ENCODE measurements at places on chromosomes 6 and 20.
A peak's percentile ranks its signal among the peaks of the same experiment; 100 is the strongest.

DNA sequence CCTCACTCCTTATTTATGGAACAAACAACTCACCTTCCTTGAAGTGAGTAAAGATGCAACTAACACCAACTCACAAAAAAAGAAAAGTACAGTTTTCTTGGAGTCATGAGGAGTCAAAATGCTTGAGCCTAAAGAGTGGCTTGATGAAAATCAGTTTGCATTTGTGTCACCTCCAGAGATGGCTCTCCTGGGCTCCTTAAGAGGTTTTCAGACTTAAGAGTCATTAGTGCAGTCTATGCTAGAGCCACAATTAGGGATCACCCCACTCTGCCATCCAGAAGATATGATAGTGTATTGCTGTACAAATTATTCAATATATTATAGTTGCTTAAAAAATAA, 11.9 kb upstream of the SNX9 start:
- no peak for DNase-seq

DNA sequence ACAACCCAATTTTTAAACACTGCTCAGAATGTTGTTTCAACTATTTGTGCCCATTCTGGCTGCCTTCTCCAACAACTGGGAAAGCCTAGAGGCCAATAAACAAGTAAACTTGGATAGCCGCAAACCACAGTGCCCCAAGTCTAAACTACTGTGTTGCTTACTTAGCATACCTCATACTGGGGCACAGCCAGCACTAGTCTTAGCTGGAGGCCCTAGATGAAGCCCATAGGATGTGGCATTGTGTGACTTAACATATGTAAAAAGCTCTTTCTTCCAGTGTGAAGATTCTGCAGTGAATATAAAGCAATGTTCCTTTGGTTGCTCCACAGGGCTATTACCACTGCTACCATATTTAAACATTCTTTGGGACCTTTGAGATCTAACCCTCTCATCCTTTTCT, 564.3 kb upstream of the NRSN1 start:
- DNase-seq = no peak

- DNase-seq = no peak
Measured at GRCh38 chr6:5677219-5678000, 329.3 kb downstream of the NRN1 start.

DNA sequence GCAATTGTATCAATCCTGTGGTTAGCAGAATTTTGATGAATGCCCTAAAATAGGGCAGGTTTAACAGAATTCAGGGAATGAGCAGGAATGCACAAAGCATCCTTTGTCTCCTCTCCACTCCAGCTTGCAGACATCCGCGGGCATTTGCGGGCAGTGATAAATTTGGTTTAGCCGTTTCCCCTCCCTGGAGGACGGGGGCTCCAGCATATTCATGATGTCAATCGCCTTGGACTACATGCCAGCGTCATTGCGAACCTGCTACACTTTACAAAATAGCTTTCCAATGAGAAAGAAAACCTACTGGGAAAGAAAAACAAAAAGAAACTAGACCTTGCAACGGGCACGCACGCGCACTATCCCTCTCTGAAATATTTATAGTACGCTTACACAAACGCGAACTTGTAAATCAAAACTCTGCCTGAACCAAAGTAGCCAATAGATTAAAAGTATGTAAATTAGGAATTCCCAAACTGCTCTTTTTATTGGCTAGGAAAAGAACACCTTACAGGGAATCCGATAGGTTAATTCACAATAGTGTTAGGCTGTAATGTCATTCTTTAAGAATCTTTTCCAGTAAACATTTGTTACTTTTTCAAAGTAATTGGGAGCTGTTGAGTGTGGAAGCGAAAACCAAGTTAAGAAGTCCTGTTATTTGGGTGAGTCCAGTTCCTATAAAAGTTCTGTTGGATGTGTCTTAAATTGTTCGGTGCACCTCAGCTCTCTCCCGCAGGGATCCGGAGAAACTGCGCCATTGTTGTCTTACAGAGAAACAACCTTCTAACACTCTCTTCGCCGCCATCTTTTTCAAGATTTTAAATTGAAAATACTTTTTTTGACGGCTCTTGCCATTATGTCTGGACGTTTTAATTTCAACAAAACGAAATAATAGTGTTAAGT, 136.7 kb downstream of the HFE start:
- peak; percentile 86 for DNase-seq

GRCh38 chr6:48423640-48424365, 312.8 kb upstream of the PTCHD4 start:
- DNase-seq = no peak

GRCh38 chr20:7996898-7997297, 22.7 kb downstream of the TMX4 start:
- no peak for DNase-seq

GRCh38 chr6:141498977-141499376, 633.7 kb upstream of the GJE1 start:
- DNase-seq = no peak

DNA sequence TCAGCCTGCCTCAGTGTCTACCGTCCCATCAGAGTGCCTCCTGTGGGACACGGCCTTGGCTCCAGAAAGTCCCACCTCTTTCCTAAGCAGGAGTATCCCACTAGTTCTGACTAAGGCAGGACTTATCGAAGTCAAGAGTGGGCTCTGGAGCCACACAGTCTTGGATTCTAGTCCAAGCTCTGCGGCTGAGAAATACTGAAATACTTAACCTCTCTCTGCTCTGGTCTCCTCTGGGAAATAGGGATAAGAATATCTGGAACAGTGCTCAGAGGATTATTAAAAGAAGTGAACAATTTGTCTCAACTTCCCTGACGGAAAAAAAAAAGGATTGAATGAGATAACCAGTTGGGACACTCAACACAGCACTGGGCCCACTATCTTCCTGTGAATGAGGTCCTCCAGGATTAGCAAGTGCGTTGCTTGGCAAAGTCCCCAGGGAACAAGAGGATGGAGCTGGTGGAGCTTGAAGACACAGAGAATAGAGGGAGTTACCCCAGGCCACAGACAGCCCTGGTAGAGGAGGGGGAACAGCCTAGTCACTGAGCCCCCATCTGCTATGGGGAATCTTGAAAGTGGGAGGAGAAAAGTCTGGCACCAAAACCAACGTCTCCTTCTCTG, 34.6 kb upstream of the FOXP4 start:
- no peak for DNase-seq

DNA sequence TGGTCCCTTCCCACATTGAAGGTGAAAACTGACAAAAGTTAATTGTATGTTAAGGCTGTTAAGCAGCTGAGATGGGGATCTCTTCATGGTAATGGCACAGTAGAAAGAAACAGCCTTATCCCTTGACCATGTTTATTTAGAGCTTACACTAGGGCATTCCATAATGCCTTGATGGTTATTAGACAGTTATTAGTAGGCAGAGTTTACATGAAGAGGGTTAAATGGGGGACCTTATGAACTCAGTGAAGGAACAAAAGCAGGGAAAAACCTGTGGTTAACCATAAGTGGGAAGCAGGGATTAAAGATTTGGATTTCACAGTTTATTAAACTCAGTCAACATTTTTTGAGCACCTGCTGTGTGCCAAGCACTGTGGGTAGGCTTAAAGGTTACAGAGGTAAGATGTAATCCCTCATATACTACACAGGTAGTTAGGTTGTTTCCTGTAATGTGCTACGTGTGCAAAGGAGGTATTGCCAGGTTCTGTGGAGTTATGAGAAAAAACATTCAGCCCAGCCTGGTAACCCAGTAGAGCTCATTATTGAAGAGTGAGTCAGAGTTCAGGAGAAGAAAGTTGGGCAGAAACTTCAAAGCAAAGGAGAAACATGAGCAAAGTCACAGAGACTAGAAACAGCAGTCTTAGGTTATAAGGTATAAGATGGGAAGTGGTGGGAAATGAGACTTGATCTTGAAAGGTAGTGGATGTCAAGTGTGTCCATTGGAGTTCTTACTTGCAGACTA, 32.3 kb upstream of the GNRH2 start:
- no peak for DNase-seq

DNA sequence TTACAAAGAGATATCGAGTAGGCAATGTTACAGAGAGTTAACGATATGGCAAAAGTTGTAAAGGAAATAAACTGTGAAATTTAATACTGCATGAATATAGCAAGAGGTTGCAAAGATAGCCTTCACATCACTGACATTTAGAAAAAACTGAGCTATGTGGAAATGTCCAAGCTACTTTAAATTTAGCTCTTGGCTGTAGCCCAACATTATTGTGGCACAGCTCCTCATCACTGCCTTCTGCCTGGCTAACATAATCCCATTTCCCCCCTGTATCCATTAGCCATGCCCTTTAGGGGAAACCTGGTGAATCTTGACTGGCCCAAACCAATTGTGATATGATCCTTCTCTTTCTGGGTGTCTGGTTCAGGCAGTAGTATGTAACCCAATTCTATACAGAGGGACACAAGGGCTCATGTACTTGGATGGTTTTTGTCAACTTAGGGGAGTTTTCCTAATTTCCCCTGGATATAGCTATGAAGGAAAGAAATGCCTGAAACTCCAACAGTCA, 115.4 kb downstream of the PFDN4 start:
- DNase-seq = no peak

GRCh38 chr20:49794336-49795134, 18.1 kb upstream of the SLC9A8 start:
- DNase-seq = no peak

DNA sequence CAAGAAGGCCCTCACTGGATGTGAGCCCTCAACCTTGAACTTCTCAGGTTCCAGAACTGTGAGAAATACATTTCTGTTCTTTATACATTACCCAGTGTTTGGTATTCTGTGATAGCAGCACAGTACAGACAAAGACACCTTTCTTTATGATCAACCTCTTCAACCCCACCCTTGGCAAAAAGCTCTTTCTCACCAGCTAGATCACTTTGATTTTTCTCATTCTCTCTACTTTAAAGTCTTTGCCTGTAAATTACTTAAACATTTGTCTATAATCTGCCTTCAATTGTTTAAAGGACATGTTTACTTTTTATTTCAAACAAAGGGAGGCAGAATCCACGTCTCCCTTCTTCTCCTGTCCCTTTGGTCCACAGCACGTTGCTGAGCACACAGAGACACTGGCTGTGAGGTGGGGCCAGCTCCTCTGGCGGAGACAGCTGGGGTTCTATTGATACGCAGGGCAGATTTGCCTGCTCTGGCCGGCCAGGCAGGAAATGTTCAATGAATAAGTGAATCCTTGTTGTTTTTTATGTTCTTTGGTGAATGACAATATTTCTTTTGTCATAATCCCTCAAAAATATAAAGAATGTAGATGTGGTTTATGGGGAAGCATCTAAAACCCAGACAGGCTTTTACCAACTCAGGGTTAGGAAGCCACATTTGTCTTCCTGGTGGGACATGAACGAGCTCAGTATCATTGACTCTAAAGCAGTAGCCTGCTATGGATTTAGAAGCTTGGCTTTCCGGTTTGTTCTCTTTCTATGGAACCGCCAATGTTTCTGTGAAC, 52.9 kb downstream of the NEDD9 start:
- no peak for DNase-seq

GRCh38 chr6:122153557-122153956, 245.9 kb upstream of the HSF2 start:
- no peak for DNase-seq

DNA sequence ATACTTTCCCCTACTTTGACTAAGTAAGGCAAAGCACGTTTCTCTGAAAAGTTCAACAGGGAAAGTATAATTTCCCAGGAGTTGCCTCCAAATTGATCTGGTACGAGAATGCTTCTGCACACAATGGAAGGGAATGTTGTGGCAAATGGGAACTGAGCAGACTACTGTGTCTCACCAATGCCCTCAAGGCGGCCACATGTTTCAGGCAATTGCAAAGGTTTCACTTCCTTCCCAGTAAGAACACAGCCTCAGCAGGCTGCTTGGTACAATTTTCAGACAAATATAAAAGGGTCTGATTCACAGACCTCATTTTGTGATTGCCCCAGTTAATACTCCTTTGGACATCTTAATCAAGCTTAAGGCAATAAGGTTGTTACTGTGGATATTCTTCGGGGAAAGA, 71.2 kb downstream of the KIAA0319 start:
- DNase-seq = no peak

GRCh38 chr20:37537505-37537904, 9.8 kb upstream of the BLCAP start:
- DNase-seq = no peak

DNA sequence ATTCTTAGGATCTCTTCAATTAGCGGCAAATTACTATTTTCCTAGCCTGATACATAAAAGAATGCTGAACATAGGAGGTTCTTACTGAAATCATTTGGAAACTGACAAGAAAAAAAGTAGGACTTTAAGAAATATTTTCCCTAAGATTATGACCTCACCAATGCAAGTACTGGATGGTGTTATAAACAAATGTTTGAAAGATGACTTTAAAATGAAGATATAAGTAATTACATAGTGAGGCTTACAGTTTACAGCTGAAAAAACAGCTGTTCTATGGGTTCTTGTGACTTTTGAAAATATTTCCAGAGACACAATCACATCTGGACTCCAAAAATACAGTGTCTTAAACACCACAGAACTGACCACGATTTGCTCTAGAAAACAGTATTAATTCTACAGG, 64.9 kb downstream of the ADAT2 start:
- DNase-seq = no peak

GRCh38 chr20:40978761-40979160, 49.9 kb upstream of the TOP1 start:
- DNase-seq = no peak

- no peak for DNase-seq
Measured at GRCh38 chr6:19369785-19370184, 467.4 kb upstream of the ID4 start.

GRCh38 chr20:25047766-25048165, 10.2 kb downstream of the ACSS1 start:
- peak; percentile 25 for DNase-seq

DNA sequence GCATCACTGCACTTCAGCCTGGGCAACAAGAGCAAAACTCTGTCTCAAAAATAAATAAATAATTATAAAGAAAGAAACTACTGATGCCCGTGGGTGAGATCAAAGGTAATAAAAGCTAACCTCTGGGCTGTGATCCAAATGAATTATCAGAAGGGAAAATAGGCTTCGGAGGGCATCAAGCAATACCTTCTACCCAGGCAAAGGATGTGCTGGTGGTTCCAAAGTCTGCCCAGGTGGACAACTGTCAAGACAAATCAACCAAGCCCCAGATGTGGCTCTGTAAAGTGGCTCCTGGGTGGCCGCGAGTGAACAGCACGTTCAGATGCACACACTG, 95.6 kb downstream of the SCML4 start:
- no peak for DNase-seq

- DNase-seq = peak; percentile 24
Measured at GRCh38 chr6:37029249-37029971, 24.0 kb downstream of the FGD2 start.

DNA sequence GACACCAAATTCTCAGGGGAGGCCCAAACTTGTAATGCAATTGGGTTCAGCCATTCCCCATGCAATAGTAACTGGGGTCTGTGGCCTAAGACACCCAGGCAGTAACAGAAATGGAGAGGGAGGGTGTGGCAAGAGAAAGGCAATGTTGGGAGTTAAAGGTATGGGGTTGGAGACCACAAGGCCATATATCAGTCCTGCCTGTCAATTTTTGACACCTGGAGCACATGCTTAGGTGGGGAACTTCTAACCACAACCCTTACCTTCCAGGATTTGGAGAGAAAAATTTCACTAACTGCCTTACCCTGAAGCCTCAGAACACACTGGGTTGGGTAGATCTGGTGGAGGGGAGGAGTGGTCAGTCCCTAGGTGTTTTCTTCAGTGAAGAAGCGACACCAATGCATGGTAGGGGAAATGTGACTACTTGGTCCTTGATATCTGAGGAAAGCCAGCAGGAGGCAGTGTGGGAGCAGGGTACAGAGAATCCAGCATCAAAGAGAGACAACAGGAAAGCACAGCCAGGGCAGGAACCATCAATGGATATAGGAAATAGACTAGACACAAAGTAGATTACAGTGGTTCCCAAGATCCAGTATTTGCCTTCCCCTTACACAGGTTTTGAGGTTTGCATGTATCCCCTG, 6.8 kb upstream of the USP49 start:
- peak; percentile 52 for DNase-seq

GRCh38 chr6:137976430-137976829, 109.4 kb downstream of the TNFAIP3 start:
- no peak for DNase-seq
